ENCODE measurements at places on chromosomes 12 and 14.
A peak's percentile ranks its signal among the peaks of the same experiment; 100 is the strongest.

DNA sequence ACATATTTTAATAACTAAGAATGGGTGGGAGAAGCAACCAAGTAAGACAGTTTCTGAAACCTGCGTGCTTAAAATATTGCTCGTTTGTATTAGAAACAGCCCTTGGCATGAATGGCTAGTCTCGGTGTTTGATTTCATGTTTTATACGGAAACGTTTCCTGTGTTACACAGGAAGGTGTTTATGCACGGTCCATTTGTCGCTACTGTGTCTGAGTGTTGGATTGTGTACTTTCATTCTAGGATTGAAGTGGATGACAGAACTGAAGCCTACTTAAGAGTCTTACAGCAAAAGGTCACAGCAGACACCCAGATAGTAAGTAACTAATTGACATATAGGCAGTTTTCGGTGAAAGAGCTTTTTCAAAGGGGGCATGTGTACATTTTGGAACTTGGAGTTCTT is 19.6 kb downstream of the PIWIL1 start:
- no peak for DNase-seq

DNA sequence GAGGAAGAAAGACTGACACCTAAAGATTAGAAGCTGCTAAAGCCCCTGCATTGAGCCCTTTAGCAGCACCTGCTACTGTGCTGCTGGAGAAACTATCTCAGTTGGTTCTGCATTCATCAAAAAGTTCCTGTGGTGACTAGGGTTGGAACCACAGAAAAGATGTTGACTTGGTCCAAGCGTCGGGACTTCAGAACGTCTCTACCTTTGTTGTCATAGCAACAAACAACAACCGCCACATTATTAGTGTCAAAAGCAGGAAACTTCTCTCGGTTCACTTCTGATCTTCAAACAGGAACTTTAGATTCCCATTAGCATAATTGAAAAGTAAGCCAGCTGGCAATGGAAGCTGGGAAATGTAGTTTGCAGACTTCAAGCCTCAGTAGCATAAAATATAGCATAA is 368.0 kb downstream of the SEC23A start:
- DNase-seq, result no peak

- DNase-seq, result peak; percentile 71
Measured at GRCh38 chr12:122886851-122887818, 8.8 kb downstream of the VPS37B start.

- no peak for DNase-seq
Measured at GRCh38 chr12:119071638-119072231, 90.4 kb downstream of the SRRM4 start.

DNA sequence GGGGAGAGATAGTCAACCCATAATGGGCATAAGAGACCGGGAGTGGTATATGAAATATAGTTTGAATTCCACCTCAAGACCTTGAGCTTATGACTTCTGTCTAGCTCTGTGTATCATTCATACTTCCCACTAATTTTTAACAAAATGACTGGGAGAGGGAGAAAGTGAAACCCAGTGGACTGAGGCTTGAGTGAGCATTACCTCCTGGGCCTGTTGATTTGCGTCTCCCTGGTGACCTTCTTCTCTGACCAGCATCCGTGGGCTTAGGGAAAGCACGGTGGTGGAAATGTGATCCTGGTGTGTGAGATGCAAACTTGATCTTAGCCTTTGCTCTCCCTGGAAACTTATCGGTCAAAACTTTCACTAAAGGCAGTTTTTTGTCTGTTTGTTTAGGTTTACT is 207.9 kb upstream of the BCL2L14 start:
- no peak for DNase-seq

DNA sequence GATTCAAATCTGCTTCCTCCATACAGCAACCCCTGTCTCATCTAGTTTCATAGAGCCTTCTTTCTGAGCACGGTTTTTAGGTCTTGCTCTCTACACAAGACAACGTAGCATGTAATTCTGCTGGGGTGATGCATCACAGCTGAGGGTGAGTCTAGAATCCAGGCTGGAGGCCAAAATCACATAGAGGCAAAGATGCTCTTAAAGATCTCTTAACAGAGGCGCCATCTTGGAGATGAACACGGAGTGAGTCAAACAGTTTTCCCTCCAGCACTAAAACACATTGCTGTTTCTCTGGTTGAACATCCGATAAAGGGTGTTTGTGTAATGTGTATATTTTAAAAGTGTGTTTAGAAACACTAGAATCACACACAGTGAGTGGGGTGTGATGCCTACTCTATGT is 78.9 kb downstream of the NOS1 start:
- DNase-seq, result no peak

- no peak for DNase-seq
Measured at GRCh38 chr14:52948836-52949235, 2.0 kb downstream of the FERMT2 start.

- DNase-seq, result no peak
Measured at GRCh38 chr14:101813171-101813759, 51.8 kb downstream of the PPP2R5C start.

DNA sequence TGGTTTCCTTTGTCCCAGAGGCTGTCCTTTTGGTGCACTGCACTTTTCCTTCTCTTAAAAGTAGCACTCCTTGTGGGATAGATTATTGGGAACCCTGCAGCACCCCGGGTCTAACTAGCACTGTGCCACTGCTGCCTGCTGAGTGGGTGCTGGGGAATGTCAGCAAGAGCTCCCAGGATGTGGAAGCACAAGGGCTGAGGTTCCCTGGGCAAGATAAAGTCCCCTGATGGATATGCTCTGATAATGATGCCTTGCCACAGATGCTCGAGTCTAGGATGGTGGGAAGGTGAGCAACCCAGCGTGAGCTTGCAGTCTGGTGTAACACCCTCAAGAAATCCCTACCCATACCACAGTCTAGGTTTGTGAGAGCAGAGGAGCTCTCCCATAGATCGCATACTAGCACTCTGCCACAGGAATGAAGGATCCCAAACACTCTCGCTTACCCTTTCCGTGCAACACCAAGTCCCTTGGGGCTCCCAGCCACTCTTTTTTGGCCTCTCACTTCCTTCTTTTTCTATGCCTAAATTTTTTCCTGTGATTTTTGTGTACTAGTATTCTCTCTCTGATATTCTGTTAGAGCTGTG is 32.6 kb downstream of the USP15 start:
- DNase-seq, result no peak

GRCh38 chr12:70549340-70550179 is 87.7 kb downstream of the PTPRB start:
- DNase-seq, result no peak

DNA sequence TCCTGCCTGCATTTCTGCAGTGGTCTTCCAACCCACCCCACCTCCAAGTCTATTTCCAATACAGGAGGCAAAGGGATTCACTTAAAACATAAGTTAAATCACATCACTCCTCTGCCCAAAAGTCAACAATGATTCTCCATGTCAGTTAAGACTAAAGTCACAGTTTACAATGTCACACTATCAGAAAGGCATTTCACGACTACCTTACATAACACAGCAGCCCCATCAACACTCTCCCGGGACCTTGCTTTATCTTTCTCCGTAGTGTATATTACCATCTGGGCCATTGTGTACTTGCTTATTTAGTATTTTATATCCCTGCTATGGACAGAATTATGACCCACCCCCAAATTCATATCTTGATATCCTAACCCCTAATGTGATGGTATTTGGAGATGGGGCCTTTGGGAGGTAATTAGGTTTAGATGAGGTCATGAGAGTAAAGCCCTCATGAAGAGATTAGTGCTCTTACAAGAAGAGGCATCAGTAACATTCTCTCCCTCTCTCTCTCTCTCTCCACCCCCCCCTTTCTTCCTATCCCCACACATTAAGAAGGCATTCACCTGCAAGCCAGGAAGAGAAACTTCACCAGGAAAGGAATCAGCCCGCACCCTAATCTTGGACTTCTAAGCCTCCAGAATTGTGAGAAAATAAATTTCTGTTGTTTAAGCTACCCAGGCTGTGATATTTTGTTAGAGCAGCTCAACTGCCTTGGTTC is 112.7 kb downstream of the GXYLT1 start:
- DNase-seq, result no peak

GRCh38 chr12:22348208-22348607 is 13.7 kb upstream of the ST8SIA1 start:
- DNase-seq, result no peak

GRCh38 chr12:111084158-111084557 is 163.8 kb upstream of the MYL2 start:
- DNase-seq, result no peak

All from stimulated activated CD8-positive, alpha-beta memory T cell treated with anti-CD3 and anti-CD28 coated beads, Interleukin-7, amount 100 ng/mL, for 48 hours (primary cell).